ENCODE measurements at places on chromosomes 4 and X. TPM values are rescaled to one million over a fixed set of nuclear protein-coding genes. Genes with fewer than 3 reads are reported as not detected.

The CFAP99 gene
- total RNA-seq: 0.32 TPM

The SSX3 gene
- total RNA-seq: not detected

The SPANXA2 gene
- total RNA-seq: not detected

The STARD8 gene
- total RNA-seq: 0.47 TPM

DNA sequence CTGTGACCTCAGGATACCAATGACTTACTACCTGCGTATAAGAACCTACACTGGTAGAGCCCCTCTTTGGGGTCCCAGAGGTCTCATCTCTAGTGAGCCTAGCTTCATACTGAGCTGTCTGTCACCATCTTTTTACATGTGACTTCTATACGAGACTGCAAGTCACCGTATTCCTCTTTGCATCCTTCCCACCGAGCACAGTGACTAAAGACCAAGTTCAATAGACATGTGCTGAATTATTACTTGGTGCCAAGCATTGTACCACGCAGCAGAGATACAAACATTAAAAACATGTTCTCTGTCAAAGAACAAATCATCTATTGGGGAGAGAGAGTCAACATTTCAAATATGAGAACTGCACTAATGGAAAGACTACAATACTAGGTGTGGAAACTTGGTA, 16.4 kb downstream of the ARAP2 start:
- DNase-seq: no peak

GRCh38 chrX:123408821-123409737, 225.0 kb downstream of the GRIA3 start:
- DNase-seq: no peak

DNA sequence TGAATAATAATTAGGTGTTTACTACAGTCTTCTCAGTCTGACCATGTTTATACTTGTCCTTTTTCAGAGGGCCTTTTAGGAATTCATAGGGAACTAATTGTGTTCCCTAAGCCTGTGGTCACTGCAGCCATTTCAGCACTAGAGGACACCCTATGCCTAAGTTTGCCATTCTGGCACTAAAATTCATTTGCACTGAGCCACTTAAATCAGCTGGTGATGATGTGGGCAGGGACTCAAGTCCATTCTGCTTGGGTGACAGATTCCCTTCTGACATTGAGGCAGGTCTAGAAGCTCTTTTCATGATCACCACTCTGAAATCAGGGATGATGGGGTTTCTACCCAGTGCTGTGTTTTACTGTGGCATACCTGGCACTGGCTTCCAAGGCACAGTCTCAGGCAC, 1178.9 kb upstream of the DIAPH2 start:
- no peak for DNase-seq

GRCh38 chr4:125390126-125390525, 75.4 kb downstream of the FAT4 start:
- DNase-seq: no peak

DNA sequence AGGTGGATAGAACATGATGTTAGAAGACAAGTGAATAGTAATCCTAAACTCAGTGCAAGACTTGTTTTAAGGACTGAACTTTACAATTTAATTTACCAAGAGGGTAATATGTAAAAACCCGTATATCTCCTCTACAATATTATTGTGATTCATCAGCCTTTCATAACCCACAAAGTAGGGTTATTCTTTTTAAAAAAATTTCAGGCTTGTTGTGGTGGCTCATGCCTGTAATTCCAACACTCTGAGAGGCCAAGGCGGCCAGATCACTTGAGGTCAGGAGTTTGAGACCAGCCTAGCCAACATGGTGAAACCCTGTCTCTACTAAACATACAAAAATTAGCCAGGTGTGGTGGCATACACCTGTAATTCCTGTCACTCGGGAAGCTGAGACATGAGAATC, 7.2 kb downstream of the IBSP start:
- DNase-seq: no peak

- no peak for DNase-seq
Observed at GRCh38 chr4:8516061-8516573, 64.1 kb upstream of the GPR78 start.

Data from Calu3 (cell line).